ENCODE measurements at places on chromosomes 4 and X. TPM values are rescaled to one million over a fixed set of nuclear protein-coding genes. Genes with fewer than 3 reads are reported as not detected.

Gene ADH1C
- 0.57 TPM for total RNA-seq

Gene AFF1
- total RNA-seq = 17.1 TPM

Gene MAGEA11
- total RNA-seq = 0.42 TPM

Gene STK32B
- total RNA-seq = 7.6 TPM

Gene HHIP
- total RNA-seq = 2.8 TPM

Gene SYTL4
- total RNA-seq = 9.1 TPM

Gene COL4A6
- 0.47 TPM for total RNA-seq

Gene FGFBP2
- not detected for total RNA-seq

Gene TACR3
- not detected for total RNA-seq

Gene LRPAP1
- 91.0 TPM for total RNA-seq

Gene GLRA2
- total RNA-seq = not detected

Gene HTN3
- not detected for total RNA-seq
